ENCODE measurements at places on chromosomes 2 and 18.

DNA sequence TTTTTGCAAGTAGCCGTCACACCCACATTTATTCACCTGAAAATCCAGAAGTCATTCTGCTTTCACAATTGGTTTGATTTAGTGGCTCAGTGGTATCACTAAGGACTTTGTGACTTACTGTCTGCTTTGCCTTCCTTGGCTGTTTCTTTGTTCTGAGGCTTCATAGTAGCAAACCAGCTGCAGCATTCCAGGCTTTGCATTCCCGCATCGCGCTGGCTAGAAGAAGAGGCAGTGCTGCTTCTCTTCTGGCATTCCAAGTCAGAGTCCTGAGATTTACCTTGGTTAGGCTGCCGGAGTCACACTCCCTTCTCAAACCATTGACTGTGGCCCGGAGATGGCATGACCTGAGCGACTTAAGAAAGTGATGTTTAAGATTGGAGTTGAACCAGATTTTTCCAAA, 35.1 kb downstream of the MYO1B start:
- DNase-seq, result no peak

DNA sequence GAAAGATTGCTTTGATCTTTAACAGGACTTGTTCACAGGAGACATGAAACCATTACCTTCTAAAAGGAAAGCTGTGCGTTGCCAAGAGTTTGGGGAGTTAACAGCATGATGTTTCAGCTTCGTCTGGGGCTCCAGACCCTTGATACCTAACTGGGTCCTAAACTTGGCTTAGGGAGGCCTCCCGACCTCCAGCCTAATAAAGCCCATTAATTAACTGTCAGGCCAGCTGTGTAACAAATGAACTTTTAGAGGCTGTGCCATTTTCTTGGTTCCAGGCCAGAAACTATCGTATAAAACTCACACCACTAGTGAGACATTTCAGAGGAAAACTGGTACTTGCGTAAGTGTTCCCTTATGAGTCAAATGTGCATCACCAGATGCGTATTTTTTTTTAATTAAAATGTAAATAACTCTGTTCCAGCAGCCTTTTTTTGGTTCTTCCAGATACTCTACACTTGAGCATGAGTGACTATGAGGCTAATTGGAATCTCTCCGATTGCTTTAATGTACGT, 236.5 kb downstream of the BCL2 start:
- no peak for DNase-seq

DNA sequence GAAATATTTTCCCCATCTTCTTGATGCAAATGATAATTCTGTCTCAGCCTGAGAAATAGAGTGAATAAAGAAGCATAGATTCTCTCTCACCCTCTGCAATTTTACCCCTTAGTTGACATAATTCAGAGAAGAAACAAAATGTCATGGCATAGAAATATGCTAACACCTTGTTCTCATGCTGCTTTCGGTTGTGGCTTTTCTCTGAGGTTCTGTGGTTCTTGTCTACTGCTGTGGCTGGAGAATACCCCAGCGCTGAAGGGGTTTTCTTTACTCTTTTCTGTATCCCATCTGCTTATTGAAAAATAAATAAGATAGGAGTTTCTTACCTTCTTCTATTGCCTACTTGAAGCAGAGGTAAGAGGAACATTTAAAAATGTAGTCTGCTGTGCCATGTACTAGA, 15.4 kb upstream of the RAB27B start:
- no peak for DNase-seq

DNA sequence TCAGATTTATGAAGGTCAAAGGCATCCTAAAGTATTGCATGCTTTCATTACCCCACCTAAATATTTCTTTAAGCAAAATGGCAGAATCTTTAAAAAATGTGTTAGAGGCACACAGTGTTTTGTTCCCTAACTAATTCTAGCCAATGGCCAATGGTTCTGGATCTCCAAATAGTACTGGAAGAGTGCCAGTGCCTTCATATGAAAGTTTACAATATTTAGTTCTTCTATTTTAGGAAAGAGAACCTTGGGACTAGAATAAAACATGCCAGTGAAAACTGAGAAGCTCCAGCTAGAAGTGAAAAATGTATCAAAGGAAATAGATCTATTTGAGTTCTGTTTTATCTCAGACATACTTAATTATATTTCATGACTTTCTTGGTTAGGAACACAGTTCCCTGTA, 37.1 kb downstream of the TACR1 start:
- DNase-seq, result no peak

- no peak for DNase-seq
Measured at GRCh38 chr2:56801770-56802169, 618.0 kb downstream of the CCDC85A start.

- DNase-seq, result no peak
Measured at GRCh38 chr2:221389904-221390303, 182.2 kb downstream of the EPHA4 start.

GRCh38 chr2:147442816-147443215, 402.0 kb upstream of the ACVR2A start:
- no peak for DNase-seq

DNA sequence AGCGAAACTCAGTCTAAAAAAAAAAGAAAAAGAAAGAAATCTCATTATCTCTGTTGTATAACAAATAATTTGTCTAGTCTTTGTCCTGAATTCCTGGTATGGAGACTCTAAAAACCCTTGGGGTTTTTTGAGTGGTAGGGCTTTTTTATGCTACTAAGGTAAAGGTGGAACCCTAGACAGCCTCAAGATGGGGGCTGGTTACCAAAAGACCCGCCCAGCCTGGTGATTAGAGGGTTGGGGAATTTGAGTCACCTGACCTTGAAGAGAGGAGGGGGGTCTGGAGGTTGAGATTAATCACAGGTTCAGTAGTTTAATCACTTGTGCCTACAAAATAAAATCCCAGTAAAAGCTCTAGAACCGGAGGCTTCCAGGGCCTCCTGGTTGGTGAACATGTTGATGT, 17.6 kb downstream of the SOWAHC start:
- no peak for DNase-seq

DNA sequence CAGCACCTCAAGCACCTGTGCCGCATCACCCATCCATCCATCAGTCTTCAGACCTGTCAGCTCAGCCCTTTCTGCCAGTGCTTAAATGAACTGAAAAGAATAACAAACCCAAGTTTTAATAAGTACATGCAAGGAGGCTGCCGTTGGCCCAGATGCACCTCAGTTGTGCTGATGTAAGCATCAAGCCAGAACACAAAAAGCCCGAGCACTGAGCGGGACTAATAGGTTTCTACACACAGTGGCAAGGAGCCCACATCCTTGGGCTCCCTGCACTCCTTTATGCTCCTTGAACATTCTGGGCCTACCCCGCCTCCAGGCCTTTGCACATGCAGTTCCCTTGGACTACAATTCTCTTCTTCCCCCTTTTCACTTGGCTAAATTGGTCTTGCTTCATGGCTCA, 165.6 kb downstream of the ALK start:
- no peak for DNase-seq

DNA sequence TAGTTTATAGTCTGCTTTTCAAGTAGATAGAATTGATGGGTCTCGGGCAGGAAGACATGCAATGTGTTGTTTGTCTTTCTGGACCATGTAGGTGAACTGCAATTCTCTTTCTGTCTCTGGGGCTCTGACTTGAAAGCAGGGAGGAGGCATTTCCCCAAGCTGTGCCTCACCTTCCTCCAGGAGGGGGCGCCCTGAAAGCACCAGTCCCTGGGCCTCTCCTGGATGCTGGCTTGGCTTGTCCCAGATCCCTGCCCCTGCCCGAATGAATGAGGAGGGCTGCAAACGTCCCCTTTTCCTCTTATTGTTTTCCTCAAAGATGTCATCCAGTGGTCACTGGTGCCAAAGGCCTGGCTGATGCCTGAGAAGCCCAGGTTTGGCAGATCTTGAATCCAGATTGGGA, 270.6 kb downstream of the CELF4 start:
- DNase-seq, result no peak

DNA sequence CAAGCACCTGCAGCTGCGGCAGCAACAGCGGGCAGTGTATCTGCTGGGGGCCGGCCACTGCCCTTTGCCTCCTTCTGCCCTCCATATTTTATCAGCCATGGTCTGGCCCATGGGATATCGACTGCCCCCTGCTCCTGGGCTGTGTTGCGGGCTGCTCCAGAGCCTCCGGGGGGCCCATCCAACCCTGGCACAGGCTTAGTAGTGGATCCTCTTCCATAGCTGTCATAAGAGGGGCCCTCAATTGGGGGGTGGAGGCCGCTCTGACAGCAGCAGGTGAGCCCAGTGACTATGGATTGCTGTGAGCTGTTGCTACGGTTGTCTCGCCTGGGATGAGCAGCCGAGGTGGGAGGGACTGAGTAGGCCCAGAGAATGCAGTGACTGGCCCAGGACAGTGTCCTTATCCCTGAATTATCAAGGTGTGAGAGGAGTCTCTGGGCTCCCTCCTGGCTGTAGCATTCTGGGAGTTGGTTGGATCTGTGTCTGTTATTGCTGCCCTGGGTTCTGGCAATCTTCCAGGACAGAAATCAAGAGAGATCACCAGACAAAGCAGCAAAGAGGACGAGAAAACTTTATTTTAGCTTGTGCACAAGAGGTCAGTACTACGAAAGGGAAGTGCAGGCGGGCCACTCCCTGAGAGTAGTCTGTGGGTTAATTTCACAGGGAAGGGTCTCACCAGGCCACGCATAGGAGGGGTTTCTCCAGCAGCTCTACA, 145.1 kb downstream of the ASB1 start:
- DNase-seq, result no peak

DNA sequence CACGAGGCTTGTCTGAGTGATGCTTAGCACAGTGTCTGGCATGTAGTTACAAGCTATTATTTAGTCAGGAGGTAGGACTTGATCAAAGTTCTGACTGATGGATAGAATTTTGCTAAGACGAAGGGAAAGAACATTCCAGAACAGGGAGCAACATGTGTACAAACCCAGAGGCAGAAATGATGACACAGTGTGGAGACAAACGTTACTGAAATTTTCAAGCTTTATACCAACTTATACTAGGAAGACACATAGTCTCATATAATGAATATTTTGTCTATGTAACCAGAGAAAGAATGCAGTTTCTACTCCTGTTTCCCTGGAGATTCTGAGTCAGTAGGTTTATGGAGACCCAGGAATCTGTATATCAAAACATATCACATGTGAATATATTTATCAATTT, 123.4 kb downstream of the FAM124B start:
- DNase-seq, result no peak

DNA sequence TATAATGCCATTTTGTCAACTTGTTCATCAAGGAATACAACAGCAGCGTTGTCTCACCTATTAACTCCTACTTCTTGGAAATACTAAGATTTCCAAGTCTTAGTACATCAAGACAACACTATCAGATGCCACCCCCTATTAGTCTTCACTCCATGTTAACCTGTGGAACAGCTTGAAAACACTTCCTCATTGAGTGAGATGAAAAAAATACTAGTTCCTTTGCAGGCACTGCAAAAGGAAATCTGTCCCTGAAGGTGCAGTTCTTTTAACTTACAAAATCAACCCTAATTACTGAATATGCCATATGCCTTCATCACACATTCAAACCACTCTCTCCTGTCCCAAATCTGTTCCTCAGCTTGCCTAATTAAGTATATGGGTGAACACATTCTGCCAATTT, 4.0 kb downstream of the CWC22 start:
- DNase-seq, result no peak

DNA sequence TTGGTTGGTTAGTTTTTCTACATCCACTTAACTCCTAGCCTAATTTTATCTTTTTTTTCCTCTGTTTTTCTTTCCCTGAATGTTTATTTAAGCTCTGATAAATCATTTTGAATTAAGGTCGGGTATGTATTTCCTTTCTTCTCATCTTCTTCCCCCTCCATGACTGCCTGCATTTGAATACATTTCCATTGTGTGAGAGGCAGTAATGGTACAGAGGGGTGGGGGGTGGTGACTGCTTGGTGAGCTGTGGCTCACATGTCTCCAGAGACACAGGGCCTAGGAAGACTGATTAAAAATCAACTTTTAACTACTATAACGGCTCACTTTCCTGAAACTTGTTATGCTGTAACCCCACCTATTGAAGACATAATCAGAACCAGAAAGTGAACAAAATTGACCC, 58.0 kb downstream of the NEDD4L start:
- DNase-seq, result no peak

DNA sequence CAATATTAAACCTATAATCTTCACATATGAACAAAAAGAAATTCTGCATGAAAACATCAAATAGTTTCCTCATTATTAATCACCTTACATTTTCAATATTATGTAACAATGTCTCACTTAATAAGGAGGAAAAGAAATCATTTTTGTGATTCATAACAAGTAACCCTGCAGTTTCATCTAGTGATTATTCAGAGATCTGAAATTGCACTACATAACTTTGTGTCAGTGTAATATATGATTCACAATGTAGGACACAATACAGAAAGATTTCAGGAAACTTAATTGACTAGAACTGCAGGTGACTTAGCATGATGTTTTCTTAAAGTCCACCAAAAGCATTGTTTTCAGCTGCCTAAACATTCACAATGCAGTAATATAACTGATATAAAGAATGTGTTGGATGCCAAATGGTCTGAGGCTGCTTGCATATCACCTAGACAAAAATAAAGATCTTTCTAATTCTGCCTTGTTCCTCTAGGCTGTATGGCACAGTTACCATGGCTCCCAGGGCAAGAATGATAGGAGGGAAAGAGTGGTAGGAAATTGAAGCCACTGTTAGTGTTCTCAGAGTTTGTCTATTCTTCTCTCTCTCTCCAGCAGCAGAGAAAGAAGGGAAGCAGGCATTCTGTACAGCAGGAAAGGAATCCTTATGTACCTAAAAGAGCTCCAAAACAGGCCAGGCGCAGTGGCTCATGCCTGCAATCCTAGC, 366.6 kb downstream of the FSIP2 start:
- no peak for DNase-seq

DNA sequence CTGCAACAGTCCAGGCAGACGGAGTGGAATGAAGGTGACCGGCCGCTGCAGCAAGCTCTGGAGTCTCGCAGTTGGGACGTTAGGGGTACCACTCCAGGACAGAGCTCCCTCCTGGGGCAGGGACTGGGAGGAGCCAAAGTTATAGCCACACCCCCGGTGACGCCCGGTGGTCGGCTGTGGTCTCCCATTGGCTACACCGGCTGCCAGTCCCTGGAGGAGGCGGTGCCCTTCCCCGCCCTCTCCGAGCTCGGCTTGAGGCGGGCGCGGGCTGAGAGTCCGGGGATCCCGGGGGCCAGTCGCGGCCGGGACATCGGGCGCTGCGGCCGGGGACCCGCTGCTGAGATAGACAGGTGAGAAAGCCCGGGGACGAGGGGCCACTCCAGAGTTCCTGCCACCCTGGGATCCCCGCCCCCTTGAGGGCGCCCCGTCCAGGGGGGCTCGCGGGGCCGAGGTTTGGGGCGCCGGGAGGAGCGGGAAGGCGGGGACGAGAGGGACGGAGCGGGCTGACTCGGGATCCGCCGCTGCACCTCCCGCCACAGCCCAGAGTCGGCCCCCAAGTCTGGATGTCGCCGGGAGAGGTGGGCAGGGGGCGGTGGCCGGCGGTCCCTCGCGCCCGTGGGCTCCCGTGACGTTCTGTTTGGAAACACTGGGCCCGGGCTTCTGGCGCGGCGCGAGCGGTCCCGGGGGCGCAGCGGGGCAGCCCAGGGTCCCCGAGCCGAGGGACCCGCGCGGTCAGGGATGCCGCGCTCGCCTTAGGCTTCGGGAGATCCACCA, at the start of gene PLEKHH2:
PLEKHH2 (plus strand) TSS at position 231 of the 774 bp plus-strand sequence. CDS start 7,414 bp downstream, outside the sequence.
- peak; percentile 83 for DNase-seq

Data from CD4-positive, alpha-beta T cell (primary cell).